ENCODE measurements at places on chromosomes 7 and 10. TPM values are rescaled to one million over a fixed set of nuclear protein-coding genes. Genes with fewer than 3 reads are reported as not detected.

DNA sequence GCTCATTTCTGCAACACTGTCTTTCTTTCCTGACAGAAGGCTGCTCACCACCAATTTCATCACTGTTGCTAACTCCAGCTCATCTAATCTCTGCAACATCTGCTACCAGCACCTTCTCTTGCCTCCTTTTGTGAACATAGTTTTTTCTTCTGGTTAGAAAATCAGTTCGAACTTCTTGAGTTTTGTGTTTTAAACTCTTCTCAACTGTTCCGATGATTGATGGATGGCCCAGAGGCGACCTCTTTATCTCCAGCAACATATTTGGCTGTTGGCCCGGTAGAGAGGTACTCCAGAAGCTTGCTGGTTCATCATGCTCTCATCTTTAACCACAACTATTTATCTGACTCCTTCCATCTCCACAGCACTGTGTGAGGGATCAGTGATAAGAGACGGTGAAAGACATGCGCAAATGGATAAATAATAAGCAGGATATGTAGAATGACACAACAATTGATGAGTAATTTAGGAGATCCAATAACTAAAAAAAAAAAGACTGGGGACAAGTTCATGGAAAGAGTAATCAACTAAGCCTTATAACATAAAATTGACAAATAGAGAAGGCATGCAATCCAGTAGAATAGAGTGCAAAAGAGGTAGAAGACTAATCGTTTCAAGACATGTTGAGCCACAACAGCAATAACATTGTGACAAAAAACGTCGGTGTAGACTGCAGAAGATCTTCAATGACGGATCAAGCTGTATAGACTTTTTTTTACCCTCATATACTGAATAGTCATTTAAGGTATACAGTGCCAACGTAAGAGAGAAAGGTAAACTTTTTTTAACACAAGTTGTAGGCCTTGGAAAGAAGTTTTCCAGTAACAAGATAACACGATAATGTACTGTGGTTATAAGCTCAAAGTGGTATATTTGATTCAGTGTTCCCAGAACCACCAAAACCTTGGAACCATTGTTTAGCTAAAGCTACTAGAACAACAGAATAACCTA is 152.2 kb downstream of the CRPPA start:
- DNase-seq, result no peak

- DNase-seq, result no peak
These were observed 8.8 kb downstream of the NOS3 start for GRCh38 chr7:150999497-151000230.

DNA sequence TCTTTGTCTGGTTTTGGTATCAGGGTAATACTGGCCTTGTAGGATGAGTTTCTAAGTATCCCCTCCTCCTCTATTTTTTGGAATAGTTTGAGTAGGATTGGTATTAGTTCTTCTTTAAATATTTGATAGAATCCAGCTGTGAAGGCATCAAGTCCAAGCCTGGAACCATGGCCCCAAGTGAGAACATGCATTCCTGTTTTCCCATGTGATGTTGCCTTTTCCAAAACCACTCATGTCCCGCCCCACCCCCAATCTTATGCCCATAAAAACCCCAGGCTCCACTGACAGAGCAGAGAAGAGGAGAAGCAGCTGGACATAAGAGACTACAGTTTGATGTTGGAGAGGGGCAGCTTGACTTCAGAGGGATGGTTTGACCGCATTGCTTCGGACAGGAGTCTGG is 71.2 kb downstream of the MINPP1 start:
- DNase-seq, result no peak

The ABCC2 gene
- 0.87 TPM for total RNA-seq

DNA sequence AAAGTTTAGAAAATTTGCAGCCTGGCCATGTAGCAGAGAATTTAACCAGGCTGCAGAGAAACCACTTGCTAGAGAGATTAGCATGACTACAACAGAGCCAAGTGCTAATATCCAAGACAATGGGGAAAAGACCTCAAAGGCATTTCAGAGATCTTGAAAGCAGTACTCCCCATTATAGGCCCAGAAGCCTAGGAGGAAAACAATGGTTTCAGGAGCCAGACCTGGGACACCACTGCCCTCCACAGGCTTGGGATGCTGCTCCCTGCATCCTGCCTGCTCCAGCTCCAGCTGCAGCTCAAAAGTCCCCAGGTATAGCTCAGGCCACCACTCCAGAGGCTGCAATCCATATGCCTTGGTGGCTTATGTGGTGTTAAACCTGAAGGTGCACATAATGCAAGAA is 101.5 kb upstream of the TMEM72 start:
- no peak for DNase-seq

DNA sequence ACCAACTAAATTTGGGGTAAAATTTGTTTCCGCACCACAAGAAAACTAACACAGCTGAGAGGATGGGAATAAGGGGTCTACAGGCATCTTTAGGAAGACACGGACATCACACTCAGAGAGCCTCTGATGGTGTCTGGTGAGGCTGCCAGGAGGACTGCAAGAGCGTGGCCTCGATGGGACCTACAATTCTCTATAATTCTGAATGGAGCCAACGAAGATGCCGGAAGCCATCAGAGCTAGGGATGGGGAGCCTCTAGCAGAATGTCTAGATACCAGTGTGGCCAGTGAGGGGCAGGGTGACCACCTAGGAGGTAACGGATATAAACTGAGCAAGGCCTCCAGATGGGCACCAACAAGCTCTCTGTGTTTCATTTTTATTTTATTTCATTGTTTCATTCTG is 7.5 kb downstream of the GRID1 start:
- DNase-seq, result no peak
